ENCODE measurements at places on chromosomes 5 and 9.

- DNase-seq = no peak
Observed at GRCh38 chr5:119785057-119785456, 155.7 kb downstream of the FAM170A start.

DNA sequence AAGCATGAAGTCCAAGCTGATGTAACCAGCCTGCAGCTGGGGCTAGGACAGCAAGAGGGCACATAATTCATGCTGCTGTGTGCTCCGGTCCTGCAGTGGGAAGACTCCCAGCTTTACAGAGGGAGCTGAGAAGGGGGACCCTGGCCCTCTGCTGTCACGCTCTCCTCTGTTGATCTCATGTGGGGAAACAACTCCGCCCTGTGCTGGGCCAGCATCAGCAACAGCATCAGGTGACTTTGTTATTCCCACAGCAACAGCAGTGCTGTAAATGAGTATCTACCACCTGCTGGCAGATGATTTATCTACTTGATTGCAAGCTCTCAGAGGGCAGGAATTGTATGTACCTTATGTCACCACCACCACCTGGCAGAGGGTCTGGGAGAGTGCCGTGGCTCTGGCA, 176.2 kb downstream of the COL23A1 start:
- no peak for DNase-seq

GRCh38 chr5:4579679-4580078, 560.5 kb upstream of the ADAMTS16 start:
- DNase-seq = no peak

DNA sequence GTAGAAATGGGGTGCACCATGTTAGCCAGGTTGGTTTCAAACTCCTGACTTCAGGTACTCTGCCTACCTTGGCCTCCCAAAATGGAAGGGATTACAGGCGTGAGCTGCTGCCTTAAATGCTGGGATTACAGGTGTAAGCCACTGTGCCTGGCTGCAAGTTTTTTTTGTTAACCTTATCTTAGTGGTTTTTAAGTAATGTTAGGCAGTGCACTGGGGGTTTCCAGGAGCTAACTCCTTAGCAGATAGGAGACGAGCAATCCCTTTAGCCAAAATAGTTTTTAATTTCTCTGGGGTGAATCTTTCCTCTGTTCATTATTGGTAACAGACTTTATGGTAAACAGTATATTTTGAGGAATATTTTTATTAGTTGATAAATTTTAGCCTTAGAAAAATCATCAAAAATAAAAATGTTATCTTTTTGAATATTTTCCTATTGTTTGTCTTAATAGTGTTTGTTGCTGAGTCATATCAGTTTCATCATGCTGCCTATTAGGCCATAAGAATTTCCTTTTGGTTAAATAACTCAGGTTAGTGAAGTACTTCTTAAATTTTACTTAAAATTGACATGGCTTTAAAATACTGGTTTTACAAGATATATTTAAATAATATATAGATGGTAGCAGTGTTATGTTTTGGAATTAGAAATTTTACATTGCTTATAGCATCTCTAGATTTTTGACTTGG, 37.9 kb downstream of the LMNB1 start:
- DNase-seq = no peak

DNA sequence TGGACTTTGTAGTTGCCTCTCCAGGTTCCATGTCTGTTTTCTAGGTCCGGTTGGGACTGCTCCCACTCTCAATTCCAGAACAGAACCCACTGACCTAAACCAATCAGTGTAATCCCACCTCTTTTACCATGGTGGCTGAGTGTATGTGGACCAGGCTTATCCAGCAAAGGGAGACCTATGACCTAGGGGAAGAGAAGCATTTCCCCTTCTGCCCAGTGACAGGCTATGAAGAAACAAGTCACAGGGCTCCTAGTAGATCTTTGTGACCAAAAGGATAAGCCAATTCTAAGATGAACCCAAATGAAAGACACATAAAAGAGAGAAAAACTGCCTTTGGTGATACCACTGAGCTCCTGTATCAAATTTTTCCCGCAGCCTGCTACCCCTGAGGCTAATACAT, 6.3 kb downstream of the NMRK1 start:
- DNase-seq = no peak

DNA sequence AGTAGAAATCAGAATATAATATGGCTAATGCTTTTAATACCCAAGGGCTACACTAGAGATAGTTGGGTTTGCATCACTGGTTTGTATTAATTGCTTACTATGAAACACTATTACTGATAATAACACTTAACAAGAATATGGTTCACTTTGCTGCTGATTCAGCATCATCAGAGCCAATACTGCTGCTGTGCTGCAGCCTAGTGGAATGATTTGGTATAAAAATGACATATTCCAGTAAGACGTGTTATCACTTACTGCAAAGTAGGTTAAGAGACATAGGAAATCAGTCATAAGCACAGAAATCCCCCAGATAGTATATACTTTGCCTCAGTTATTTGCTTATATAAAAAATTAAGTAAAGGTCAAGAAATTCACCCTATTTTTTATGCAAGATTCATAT, 2.8 kb downstream of the CDH10 start:
- DNase-seq = peak; percentile 64

DNA sequence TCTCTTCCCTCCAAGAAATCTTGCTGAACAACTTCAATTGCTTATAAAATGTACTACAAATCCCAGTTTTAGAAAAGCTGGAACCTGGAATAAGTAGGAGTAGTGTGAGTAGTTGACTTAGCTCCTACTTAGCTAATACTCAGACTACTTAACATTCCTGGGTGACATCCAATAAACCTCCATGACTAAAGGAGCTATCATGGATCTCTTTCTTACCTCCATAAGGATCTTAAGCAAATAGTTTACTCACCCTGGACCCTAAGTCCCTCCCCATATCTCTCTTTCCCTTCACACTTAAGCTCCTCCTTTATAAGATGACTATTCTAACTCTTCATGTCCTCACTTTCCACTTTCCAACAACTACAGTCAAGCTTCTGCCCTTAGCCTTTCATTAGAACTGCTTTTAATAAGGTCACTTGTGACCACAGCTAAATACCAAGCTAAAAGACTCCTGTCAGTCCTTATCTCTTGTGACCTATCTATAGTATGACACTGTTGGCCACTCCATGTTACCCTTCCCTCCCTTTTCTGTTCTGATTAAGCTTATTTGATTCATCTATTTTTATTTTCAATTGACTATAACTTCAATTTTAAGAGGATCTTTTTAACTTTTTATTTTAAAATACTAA, 194.9 kb downstream of the RFX3 start:
- no peak for DNase-seq

GRCh38 chr9:125902214-125902613, 155.0 kb downstream of the PBX3 start:
- no peak for DNase-seq

DNA sequence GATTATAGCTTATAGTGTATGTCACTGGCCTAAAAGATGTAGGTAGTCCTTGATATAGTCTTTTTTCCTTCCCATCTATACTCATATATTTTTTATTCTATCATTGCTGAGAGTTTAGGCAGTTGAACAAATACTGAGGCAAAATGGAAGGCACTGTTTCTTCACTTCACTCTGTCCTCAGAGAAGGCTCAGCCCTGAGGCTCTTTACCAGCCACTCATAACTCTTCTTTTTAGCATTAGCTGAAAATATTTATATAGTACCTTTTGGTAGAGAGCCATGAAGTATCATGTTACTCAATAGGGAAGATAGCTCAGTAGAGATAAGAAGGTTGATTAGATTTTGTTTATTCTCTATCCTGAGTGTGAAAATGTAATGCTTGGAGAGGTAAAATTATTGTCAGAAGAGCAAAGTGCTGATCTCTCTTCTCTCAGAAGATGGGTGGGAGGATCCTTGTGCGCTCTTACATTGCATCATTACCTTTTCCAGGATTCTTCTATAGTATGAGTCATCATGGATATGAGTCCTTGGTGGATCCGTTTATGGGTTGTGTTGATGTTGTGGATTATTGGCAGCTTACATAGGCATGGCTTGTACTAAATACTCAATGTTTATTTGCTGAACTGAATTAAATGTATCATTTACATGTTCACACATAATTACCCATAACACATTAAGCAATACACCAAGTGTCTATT, 88.1 kb downstream of the ANXA1 start:
- peak; percentile 28 for DNase-seq

GRCh38 chr9:126304207-126304970, 22.2 kb upstream of the MVB12B start:
- DNase-seq = no peak

DNA sequence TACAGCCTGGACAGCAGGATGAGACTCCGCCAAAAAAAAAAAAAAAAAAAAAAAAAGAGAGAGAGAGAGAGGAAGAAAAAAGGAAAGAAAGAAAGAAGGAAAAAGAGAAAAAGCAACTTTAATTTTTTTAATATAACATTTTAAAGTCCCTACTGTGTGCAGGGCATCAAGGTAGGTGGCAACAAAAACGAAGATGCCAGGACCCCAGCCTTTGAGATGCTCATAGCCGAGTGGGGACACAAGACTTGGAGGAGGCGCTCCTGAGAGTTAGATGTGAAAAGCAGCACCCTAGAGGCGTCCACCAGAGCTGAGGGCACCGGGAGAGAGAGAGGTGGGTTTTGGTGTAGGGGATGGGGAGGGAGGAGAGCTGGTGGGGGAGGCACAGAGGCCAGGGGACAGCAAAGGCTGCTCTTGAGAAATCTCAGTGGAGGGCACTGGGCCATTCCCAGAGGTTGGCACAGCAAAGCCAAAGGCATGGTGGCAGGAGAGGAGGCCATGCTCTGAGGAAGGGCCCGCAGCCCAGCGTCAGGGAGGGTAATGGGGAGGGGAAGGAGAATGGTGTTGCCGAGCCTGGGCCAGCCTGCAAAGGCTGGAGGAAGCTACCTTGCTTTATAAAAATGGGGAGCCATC, 135.6 kb downstream of the C9orf50 start:
- DNase-seq = no peak

Data from H4 (cell line).